ENCODE measurements at places on chromosomes 1 and 21. TPM values are rescaled to one million over a fixed set of nuclear protein-coding genes. Genes with fewer than 3 reads are reported as not detected.

DNA sequence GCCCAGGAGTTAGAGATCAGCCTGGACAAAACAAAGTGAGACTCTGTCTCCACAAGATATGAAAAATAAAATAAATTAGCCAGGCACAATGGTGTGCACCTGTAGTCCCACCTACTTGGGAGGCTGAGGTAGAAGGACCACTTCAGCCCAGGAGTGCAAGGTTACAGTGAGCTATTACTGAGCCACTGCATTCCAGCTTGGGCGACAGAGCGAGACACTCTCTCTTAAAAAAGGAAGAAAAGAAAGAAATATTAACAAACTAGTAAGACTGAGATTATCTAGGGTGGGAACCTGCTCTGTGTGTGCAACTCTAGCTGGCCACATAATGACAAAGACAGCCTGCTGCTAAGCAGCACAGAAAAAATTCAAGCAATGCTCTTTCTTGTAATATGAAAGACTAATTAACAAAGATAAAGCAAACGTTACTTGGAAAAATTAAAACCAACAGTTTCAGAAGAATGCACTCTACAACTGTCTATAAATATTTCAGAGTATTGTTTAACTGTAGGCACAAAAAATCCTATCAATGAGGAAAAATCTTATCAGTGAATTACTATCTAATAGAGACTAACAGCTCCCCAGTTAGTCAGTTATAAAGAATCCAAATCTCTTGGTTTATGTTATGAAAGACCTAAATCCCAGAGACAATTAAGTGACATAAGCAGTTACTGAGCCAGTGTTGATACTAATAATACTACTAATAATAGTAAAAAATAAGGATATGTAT, 74.5 kb downstream of the ENAH start:
- DNase-seq, result no peak

The SPTA1 gene
- total RNA-seq, result not detected

The SYT2 gene
- total RNA-seq, result under 0.01 TPM

DNA sequence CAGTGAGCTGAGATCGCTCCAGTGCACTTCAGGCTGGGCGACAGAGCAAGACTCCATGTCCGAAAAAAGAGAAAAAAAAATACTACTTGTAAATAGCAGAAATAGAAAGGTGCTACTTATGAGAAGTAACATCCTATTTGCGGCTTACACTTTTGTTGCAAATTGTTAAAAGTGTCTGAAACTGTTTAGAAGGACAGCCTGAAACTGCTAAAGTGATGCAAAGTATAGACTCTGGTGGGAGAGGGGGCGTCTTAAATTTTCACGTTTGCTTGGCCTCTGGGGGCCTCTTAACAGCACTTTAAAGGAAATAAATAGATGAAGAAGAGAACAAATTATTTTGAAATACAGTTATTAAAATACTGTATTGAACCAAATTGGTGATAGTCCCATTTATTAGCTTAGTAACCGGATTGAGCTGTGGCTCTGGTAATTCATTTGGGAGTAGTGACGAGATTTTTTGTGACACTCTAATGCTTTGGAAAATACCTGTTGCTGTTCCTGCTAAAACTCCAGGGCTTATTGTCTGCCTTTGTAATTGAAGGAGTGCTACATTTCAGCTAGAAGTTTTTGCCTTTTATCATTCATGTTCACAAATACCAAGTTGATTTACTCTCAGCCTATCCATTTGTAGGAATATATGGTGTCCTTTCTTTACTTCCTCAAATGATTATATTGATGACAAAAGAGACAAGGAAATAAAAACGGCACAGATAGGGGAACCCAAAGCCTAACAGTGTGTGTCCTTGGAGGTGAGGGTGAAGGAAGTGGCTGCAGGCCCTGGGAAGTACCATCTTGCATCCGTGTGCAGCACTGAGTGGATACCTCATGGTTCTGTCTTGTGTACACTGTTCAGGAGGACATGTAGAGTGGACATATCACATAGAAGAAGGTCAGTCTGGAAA, 6.2 kb downstream of the PKNOX1 start:
- DNase-seq, result no peak

GRCh38 chr1:197919346-197920066, 2.3 kb downstream of the LHX9 start:
- no peak for DNase-seq

GRCh38 chr1:15992582-15993500, 11.2 kb upstream of the SRARP start:
- DNase-seq, result no peak

The LIN9 gene
- total RNA-seq, result 2.6 TPM
